ENCODE measurements at places on chromosomes 4 and X. TPM values are rescaled to one million over a fixed set of nuclear protein-coding genes. Genes with fewer than 3 reads are reported as not detected.

DNA sequence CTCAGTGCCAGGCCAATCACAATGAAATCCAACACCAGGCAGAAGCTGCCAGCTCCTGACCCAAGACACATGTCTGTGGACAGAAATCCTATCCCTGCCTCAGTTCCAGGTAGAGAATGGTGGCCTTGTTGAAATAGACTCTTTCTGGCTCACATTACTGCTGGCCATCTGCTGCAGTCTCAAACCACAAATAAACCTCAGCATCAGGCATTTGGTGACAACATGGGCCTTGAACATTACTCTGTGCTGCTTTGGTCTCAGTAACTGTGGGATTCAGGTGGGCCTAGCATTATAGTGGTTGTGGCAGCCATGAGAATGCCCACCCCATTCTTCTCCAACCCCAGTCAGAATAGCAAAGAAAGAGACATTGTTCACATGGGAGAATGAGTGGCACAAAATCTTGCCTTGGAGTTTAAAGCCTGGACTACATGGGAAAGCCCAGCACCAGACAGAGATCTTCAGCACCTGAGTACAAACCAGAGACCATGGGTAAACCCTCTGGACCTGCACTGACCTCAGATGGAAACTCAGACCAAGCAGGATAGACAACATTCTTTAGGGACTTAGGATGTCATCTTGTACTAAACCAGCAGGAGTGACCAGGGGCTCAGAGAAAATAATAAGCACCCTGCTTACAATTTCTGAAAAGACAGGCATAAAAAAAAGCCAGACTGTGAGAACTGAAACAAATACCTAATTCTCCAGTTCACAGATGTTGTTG lies 50.4 kb upstream of the TRAM1L1 start:
- H3K27ac ChIP-seq, result no peak overlapping the region
- no peaks in the 10 kb centered on the region for H3K4me1 ChIP-seq
- no peak for DNase-seq
- no peaks in the 10 kb centered on the region for H3K27me3 ChIP-seq

GRCh38 chr4:99722006-99722405 lies 64.4 kb upstream of the C4orf54 start:
- H3K4me1 ChIP-seq, result peaks cover 19% of the 10 kb centered on the region
- no peak overlapping the region for H3K27ac ChIP-seq
- H3K4me3 ChIP-seq, result no peak overlapping the region
- no peak for DNase-seq
- H3K27me3 ChIP-seq, result no peaks in the 10 kb centered on the region

DNA sequence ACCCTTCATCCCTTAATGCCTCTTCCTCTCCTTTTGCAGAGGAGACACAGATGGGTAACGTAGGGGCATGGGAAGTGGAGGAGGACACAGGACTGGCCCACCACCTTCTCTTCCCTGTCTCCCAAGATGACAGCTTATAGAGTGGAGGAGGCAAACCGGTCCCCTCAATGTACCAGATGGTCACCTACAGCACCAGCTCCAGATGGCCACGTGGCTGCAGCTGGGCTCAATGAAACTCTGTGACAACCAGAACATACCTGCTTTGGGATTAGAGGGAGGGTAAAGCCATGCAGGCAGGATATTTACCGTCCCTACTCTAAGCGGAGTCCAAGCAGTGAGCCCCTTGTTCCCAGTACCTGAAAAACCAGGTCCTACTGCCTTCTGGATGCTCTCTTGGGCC lies 7.5 kb upstream of the KLHL15 start:
- H3K36me3 ChIP-seq, result no peaks in the 10 kb centered on the region
- H3K4me1 ChIP-seq, result no peaks in the 10 kb centered on the region
- no peak overlapping the region for H3K4me3 ChIP-seq
- peaks cover 8% of the 10 kb centered on the region for H3K27me3 ChIP-seq

- no peaks in the 10 kb centered on the region for H3K36me3 ChIP-seq
- no peak overlapping the region for H3K27ac ChIP-seq
- DNase-seq, result no peak
- H3K4me1 ChIP-seq, result no peaks in the 10 kb centered on the region
Observed at GRCh38 chrX:19225909-19226308, 103.6 kb upstream of the ADGRG2 start.

- peaks cover 26% of the 10 kb centered on the region for H3K27me3 ChIP-seq
- no peaks in the 10 kb centered on the region for H3K36me3 ChIP-seq
- no peaks in the 10 kb centered on the region for H3K4me1 ChIP-seq
- H3K4me3 ChIP-seq, result no peak overlapping the region
- no peak for DNase-seq
Observed at GRCh38 chrX:68919707-68920106, 90.9 kb downstream of the EFNB1 start.

The TMPRSS11E gene
- not detected for total RNA-seq

The CITED1 gene
- total RNA-seq, result not detected
